ENCODE measurements at places on chromosomes 3 and 15.

DNA sequence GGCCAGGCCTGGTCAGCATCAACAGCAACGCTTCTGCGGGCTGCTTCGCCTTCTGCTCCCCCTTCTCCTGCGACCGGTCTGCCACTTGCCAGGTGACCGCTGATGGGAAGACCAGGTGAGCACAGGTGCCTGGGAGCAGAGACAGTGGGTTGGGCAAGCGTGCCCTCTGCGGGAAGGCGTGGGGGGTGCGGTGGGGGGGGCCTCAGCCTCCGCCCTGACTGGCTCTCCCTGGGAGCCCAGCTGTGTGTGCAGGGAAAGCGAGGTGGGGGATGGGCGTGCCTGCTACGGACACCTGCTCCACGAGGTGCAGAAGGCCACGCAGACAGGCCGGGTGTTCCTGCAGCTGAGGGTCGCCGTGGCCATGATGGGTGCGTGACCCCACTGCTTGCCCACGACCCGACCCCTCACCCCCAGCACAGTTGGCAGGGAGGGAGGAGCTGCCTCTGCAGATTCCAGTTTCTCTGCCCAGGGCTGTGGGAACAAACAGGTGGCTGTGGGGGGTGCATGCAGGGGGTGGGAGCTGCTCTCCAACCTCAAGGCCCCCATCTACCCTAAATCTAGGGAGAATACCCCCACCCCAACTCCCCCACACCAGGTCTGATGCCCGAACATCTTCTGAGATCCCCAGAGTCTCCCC is 8.8 kb downstream of the STAB1 start:
- no peak for DNase-seq

GRCh38 chr3:149377408-149378364 is at the start of gene TM4SF1:
Gene TM4SF1 (minus strand): TSS chr3:149377649. CDS start chr3:149377547, 102 bp downstream.
- DNase-seq: no peak

GRCh38 chr15:88467935-88468528 is 524 bp downstream of the MRPS11 start:
- no peak for DNase-seq

GRCh38 chr3:148068466-148068865 is 629.2 kb upstream of the AGTR1 start:
- no peak for DNase-seq

- no peak for DNase-seq
These were observed 64.5 kb upstream of the LRIG1 start for GRCh38 chr3:66565301-66565700.

GRCh38 chr15:95857124-95857757 is 473.3 kb upstream of the NR2F2 start:
- DNase-seq: no peak

Data from hypothalamus (tissue), 51 donors.